Skeletal muscle cell (primary cell): ENCODE measurements at places on chromosomes 12 and 14.

GRCh38 chr14:75543253-75543652 is 21.0 kb downstream of the BATF start:
- no peak for DNase-seq

DNA sequence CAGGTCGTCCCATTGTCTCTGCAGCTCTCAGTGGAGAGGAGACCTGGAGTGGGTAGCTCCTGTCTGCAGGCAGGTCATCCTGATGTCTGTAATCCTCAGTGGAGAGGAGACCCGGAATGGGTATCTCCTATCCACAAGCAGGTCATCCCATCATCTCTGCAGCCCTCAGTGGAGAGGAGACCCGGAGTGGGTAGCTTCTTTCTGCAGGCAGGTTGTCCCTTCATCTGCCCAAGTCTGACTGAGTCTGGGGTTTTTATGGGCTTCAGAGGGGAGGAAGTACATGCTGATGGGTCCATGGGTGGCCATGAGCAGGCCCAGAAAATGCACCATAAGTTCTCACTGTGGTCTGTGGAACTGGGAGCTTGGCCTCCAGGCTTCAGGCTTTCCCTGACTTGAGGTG is 28.9 kb upstream of the PAPLN start:
- DNase-seq: no peak

DNA sequence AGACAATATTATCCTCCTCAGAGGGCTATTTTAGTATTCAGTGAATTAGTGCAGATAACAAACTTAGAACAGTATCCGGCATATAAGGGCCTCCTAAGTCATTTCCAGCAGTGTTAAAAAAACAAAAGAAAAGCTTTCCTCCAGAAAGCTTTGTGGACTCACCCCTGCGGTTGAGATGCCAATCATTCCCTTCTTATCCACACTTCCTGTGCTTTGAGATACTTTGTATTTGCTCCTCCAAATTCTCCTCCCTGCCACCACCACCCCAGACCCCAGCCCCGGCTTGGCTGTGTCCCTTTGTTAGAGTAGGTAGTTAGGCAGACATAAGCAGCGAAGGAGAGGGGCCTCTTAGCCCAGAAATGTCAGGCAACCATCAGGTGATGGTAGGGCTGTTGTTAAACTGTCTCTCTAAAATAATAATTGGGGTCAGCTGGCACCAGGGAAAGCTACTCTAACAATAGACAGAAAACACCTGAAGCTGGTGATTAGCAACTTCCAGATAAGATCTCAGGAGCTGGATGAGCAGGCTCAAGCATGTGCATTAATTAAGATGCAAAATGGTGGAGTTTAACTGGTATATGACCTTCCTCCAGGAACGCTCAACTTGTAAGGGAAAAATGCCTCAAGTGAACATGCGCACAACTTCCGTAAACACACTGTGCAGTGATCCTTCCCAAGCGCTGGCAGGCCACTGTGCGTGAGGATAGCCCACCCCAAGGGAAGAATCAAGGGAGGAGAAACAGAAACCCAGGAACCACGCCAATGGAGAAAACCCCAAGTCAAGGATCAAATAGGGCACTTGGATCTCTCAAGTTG is 152.1 kb upstream of the EEA1 start:
- DNase-seq: no peak

DNA sequence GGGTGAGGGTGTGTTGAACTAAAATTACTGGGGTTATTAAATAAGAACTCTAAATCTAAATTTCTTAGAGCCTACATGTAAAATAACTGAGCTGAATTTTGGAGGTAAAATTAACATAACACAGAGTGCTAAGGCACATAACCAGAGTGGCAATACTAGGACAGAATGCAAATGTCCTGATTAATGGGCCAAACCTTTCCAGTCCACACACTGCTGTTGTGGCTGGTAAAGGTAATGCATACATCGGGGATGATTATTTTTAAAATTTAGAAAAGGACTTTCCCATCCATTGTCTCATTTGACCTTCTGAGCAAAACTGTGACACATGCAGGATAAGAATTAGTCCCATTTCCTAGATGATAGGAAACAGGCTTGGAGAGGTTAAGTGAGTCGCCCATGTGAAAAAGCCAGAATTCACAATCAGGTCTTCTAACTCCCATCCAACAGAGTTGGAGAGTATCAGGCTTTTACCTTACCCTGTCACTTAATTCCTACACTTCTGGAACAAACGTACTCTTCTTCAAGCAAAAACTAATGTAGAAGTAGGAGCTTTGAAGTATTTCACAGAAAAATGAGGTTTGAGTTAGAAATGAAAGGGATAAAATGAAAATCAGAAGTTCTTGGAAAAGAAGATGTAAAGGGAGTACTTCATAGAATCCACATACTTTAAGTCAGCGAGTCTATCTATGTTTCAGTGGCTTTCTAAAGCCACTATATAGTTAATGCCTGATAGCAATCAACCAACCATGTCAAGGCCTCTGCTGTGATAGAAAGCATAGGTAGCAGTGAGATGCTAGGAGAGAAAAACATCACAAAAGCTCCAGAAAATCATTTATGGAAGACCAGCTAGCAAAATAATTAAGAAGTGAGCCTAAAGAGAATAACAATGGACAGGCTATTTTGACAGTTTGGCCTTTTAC is 334.9 kb upstream of the DIO2 start:
- no peak for DNase-seq

- DNase-seq: peak; percentile 6
Observed at GRCh38 chr14:55303691-55304145, 32.5 kb downstream of the FBXO34 start.

DNA sequence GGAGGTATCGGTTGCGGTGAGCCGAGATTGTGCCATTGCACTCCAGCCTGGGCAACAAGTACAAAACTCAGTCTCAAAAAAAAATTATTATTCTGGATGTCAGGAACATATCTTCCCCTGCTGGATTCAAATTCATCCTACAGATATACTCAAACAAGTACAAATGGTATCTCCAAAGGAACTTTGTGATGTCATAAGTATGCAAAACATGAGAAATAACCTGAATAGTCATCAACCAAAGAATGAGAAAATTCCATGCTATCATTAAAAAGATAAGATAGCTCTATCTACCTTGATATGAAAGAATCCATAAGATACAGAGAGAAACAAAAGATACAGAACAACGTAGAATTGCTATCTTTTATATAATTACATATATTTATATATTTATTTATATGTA is 67.7 kb downstream of the EEA1 start:
- DNase-seq: no peak

DNA sequence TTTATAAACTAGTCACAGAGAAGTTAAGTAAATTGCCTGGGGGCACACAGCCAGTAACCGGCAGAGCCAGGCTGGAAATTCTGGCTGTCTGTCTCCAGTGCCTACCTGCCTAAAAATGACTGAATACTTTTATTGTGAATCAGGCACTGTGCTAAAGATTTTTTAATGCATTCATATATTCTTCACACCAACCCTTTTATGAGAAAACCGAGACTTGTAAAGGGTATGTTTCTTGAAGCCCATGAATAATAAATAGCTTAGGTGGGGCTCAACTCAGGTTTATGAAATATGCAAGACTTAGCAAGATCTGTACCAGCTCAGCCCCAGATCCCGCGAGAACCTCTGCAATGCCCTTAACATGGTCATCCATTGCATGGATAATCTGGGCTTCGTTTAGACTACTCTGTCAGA is 60.8 kb downstream of the TMCC3 start:
- DNase-seq: no peak

GRCh38 chr14:52790011-52790755 is 1.2 kb downstream of the GNPNAT1 start:
- DNase-seq: no peak
